ENCODE measurements at places on chromosomes 7 and 10.

DNA sequence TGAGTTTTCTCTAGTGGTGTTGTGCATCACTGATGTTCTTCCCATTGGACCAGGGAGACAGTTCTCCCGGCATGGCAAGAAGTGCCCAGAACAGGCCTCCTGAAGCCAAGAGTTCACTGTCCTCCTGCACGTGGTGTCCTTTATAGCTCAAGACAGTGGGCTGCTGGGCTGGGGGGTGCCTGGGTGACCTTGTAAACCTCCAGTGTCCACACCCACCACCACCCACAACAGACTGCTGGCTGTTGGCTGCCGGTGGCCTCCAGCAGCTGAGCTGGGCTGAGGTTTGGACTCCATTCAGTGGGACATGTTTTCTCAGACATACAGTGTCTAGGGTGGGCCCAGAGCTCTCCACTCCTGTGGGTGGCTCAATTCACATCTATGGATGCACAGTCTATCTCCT lies 42.2 kb downstream of the HK1 start:
- DNase-seq, result no peak

DNA sequence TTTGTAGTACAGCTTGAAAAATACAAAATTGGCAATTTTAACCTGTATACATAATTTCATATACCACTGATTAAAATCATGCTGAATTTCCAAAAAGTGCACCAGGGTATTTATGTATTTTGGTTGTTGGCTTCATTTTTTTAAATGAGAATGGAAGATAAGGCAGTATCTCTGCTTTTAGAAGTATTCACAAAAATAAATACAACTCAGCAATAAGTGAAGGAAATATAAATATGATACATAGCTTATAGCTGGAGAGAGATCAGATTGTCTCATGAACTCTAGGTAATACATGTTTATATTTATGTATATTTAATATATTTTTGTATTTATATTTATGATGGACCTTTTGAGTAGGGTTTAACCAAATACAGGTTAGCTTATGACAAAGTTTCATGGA lies 81.0 kb downstream of the KMT2E start:
- no peak for DNase-seq

GRCh38 chr7:51310131-51310583 lies 6.5 kb downstream of the COBL start:
- no peak for DNase-seq

GRCh38 chr10:35400595-35401268 lies 64.4 kb downstream of the CCNY start:
- DNase-seq, result no peak

GRCh38 chr7:29858191-29858951 lies 52.1 kb downstream of the WIPF3 start:
- DNase-seq, result no peak

- DNase-seq, result no peak
Measured at GRCh38 chr10:28687683-28688001, 10.3 kb downstream of the BAMBI start.

- no peak for DNase-seq
Measured at GRCh38 chr7:102454468-102454867, 10.2 kb downstream of the ALKBH4 start.

- no peak for DNase-seq
Measured at GRCh38 chr7:33904681-33905388, 504 bp upstream of the BMPER start.

DNA sequence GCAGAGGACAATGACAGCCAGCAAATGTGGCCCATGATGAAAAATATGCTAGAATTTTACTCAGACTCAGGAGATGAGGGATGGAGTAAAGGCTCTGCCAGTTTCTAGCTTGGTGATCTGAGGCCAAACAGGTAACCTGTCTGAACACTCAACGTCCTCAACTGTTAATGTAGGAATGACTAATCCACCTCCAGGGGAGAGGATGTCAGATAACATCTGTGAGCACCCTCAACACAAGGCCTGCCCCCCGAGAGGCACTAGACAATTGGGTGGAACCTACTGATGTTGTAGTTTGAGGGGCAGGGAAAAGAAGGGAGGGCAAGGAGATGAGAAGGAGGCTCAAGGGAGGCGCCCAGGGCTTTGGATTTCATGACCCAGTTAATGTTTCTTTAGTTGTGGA lies 445.1 kb downstream of the PLXNA4 start:
- DNase-seq, result no peak

DNA sequence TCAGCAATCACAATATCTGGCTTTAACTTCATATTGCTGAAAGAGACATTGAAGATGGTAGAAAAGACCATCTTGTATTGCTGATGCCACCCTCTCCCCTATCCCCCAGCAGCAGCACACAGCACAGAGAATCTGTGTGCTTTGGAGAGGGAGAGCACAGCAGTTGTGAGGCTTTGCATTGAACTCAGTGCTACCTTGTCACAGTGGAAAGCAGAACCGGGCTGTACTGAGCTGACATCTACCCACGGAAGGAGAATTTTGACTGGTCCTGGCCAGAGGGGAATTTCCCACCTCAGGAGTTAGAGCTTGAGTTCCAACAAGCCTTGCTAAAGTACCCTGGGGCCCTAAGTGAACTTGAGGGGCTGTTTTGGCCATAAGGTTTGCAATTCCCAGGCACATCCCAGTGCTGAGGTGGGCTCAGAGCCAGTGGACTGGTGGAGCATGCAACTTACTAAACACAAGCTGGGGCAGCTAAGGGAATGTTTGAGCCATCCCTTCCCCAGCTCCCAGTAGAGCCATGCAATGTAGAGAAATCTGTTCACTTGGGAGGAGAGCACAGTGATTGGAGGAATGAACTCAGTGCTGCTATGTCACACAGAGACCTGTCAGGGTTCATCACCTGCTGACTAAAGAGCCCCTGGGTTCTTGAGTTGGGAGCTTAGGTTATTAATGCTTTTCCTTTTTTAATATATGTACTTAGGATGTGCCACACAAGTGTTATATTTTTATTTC lies 62.1 kb downstream of the OR13A1 start:
- no peak for DNase-seq

GRCh38 chr7:83731154-83731553 lies 82.2 kb upstream of the SEMA3E start:
- DNase-seq, result no peak

- DNase-seq, result no peak
Measured at GRCh38 chr7:116045532-116045931, 15.0 kb upstream of the TFEC start.

DNA sequence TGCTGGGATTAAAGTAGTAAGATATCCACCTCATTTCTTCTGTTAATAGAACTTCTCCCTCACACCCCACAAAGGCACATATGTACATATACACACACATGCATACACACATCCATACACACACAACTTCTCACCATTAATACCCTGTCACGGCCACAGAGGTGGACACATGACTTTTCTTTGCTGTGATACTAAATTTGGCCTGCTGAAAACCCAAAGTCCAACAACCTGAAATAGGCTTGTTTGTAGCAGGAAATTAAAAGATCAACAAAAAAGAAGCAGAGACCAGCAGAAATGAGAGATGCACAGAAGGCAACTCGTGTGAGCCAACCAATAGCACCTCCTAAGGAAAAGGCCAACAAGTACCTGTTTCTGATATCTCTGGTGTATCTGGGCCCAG lies 128.7 kb upstream of the PCGF5 start:
- no peak for DNase-seq

DNA sequence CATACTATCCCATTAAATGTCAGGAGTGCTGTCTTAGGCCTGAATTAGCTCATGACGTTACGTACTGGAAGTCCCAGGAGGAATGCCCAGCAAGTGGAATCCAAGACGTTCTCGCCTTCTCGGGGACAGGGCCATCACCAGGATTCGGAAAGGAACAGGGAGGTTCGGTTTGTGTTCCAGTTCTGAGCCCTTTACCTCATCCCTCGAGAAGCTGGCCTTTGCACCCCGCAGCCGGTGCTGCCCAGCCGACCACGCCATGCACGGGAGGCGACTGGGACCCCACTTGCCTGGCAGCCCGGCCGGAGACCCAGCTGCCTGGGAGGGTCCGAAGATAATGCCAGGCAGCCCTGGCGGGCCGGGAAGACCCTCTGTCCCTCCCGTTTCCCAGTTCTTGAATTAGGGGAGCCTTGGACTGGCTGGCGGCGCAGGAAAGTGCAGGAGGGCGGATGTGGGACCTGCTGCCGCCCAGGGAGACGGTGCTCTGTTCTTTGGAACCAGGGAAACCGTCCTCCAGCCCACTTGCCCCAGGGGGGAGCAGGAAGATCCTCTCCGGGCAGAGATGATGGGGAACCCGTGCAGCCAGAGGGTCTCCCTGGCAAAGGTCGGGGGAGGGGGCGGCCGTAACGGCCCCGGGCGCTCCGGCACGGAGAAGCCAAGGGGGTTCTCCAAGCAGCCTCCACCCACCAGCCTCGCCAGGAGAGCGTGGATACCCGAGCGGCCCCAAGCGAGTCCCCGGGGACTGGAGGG lies 671 bp upstream of the CHST3 start:
- no peak for DNase-seq

- DNase-seq, result no peak
Measured at GRCh38 chr7:116229366-116229765, 19.0 kb downstream of the TES start.

DNA sequence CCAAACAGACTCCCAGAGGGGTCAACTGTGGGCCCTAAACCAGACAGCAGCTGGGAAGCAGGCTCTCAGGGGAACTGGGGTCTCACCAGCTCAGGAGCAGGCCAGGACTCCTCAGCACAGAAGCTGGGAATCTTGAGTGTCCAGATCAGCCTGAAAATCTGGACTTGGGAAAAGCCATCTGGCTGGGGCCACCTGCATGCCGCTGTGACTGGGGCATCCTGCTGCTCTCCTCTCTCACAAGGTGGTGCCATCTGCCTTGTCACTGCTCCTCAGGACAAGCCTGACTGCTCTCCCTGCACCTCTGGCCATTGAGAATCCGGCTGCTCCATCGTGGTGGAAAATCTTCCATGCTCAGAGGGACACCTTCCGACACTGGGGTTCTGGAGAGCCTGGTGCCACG lies 141.4 kb downstream of the PLPP4 start:
- no peak for DNase-seq

- DNase-seq, result no peak
Measured at GRCh38 chr10:126387041-126387921, 996 bp downstream of the ADAM12 start.

DNA sequence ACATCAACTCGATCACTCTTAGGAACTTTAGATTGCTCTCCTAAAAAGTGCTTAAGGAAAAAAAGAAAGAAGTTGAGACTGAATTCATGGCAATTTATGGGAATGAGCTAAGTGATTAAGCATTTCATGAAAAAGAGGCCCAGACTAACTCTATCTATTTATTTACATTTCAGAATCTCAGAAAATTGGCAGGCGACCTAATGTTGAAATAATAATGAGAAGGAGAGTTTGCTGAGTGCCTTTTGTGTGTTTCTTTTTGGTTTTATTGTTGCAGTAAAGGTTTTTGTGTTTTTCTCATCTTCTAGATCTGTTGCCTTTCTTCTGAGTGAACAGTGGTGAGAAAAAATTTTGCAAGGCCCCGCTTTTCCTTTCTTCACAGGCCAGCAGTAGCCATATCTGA lies 3.8 kb downstream of the GRK5 start:
- no peak for DNase-seq
